CD4-positive, alpha-beta T cell treated with Interleukin-17A for 4 hours (primary cell): ENCODE measurements at places on chromosomes 12 and 14.

GRCh38 chr12:94286583-94287244 lies 138.3 kb downstream of the PLXNC1 start:
- DNase-seq = no peak

DNA sequence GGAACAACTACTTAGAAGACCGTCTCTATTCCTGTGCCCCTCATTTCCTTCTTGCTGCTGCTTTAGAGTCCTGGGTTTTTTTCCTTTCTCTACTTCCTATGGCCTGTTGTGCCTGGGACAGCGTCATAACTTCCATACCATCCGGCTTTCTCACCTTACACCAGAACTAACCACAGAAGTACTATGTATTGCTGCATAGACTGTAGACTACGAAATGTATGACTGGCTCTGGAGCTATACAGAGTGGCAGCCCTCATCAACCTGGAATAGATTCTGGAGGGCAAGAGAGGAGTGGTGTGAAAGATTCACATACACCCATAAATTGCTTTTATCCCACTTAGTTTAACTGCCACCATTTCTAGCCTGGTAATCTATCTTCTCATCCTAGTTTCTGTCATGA lies 16.9 kb upstream of the SRP54 start:
- no peak for DNase-seq

DNA sequence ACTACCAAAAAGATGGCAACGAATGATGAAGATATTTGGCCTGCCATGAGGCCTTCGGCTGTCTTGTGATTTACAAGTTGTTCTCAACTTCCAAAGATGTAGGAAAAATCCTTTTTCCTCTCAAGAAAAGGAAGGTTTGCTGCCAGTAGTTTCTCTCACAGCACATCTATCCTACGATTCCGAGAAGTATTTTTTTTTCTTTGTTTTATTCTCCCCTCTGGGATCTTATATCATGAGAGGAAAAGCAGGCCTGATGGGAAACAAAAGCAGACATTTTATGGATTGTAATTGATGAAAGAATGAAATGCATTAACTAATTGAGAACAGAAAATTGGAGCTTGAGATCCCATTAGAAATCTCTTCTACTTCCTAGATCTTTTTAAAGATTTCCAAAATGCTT lies 1197.9 kb upstream of the SEL1L start:
- no peak for DNase-seq

DNA sequence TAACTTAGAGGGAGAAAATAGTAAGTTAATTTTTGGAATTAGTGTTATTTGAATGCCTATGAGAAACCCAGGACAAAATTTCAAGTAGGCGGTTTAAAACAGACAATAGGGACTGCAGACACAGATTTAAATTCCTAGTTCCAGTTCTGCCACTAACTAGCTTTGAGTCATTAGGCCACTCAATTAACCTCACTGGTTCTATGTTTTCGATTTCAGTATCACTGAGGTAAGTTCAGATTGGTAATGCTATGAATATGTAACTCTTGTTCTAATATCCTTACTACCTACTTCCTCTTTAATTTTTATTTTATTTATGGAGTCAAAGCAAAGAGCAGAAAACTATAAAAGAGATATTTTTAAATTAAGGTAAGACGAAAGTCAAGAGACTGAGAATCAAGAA lies 52.6 kb downstream of the GALC start:
- no peak for DNase-seq

DNA sequence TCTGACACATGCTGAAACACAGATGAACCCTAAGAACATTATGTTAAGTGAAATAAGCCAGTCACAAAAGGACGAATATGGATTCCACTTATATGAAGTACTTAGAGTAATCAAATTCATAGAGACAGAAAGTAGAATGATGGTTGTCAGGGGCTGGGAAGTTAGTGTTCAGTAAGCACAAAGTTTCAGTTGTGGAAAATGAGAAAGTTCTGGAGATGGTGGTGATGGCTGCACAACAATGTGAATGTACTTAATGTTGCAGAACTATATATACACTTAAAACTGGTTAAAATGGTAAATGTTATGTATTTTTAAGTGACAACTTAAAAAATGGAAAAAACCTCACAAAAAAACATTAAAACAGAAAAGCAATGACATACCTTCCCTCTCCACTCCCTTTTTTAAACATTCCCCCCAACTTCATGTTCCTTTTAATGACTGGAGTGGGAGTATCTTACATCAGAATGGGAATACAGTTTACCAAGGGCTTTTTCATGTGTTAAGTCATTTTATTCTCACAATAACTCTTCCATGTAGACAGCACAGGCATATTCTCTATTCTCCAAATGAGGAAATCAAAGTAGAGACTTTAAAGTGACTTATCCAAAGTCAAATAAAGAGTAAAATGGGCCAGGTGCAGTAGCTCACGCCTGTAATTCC lies 24.0 kb downstream of the BTBD7 start:
- DNase-seq = no peak

GRCh38 chr12:109946505-109946904 lies 46.4 kb downstream of the TCHP start:
- peak; percentile 44 for DNase-seq

DNA sequence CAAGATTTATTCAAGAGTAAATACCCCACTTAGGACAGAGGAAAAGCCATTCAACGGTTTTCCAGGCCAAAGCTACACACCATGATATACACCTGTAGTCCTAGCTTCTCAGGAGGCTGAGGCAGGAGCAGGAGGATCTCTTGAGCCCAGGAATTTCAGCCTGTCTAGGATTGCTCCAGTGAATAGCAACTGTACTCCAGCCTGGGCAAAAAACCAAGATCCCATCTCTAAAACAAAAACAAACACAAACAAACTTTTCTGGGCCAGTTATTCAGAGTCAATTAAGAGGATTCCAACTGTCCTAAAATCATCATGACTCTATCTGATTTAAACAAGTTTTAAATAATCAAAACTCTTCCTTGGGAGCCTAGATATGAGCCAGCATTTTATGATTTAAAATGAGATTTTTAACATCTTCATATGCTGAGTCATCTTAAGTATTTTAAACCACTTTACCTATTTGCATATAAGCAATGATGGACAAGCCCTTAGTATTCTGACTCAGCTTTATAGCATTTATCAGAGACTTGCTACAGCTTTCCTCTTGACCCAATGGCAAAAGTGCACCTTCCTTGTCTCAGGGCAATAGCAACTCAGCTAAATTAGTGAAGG lies 77.1 kb downstream of the KCNMB4 start:
- no peak for DNase-seq

DNA sequence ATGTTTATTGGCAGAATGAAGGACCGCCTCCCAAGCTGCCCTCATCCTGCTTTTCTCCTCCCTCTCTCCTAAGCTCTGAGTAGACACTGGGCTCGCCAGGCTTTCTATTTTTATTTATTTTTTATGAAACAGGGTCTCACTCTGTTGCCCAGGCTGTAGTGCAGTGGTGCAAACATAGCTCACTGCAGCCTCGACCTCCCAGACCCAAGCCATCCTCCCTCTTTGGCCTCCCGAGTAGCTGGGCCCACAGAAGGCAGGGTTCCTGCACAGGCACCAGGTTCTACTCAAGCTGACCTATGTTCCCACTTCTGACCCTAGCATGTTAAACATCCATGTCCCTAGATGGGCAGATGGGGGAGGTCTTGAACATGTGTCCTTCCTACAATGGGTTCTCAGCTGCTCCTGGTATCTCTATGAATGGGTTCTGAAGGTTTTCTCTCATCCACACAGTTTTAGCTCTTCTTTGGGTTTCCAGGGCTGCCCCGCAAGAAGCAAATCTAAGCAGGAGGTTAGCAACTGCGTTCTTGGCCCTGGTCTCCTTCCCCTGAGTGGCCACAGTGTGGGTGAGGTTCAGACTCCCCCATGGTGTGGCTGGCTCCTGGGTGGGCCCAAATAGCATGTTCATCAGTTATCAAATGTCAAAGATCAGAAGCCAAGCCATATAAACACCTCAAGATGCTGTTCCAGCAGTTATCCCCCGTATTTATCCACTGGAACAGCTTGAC lies 167.3 kb downstream of the ZFP36L1 start:
- no peak for DNase-seq

GRCh38 chr12:48717252-48717695 lies 767 bp upstream of the CCNT1 start:
- no peak for DNase-seq

- DNase-seq = no peak
These were observed 91.6 kb downstream of the DHRS2 start for GRCh38 chr14:23727566-23728335.

DNA sequence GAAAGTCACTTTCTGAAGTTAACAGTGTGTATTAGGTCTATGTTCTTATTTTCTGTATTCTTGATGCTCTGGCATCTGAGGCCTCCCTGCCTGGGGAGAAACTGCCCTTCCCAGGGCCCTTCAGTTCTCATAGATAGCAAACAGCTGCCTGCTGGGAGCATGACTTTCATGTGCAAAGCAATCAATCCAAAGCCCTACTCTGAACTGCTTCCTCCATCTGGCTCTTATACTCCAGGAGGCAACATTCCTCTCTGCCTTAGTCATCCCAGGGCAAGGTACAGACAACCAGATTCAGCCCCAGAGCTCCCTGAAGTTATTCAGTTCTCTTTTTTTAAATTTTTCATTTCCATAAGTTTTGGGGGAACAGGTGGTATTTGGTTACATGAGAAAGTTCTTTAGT lies 41.7 kb upstream of the RIN3 start:
- no peak for DNase-seq

DNA sequence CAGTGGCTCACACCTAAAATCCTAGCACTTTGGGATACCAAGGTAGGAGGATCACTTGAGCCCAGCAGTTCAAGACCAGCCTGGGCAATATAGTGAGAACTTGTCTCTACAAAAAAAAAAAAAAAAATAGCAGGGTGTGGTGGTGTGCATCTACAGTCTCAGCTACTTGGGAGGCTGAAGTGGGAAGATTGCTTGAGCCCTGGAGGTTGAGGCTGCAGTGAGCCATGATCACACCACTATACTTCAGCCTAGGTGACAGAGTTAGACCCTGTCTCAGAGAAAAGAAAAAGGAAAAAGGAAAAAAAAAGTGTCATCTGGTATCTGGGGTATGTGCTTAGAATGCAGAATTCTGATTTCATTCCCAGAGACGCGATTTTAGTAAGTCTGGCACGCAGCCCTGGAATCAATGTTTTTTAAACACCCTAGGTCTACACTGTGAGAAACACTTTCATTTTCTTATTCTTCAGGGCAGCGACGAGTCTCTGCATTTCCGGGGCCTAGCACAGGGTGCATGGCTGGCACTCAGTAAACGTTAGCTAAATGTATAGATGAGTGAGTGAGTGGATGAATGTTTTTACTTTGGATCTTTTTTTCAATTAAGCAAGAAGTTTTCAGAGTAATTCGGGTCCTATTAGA lies 243.8 kb upstream of the PWP1 start:
- DNase-seq = peak; percentile 9

- DNase-seq = peak; percentile 27
These were observed 566 bp upstream of the PRDM4 start for GRCh38 chr12:107761502-107761904.

GRCh38 chr12:52846356-52846970 lies 2.3 kb downstream of the KRT78 start:
- DNase-seq = no peak

DNA sequence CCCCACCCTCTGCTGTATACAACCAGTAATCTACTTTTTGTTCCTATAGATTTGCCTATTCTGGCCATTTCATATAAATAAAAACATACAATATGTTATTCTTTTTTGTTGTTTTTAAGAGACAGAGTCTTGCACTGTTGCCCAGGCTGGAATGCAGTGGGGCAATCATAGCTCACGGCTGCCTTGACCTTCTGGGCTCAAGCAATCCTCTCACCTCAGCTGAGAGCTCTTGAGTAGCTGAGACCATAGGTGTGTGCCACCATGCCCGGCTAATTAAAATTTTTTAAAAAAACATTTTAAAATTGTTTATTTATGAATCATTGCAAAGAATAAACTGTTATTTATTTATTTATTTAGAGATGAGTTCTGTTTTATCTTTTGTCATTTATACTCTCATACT lies 11.6 kb downstream of the PTGR2 start:
- DNase-seq = no peak

- no peak for DNase-seq
These were observed 102.3 kb downstream of the CALM1 start for GRCh38 chr14:90499121-90499520.

DNA sequence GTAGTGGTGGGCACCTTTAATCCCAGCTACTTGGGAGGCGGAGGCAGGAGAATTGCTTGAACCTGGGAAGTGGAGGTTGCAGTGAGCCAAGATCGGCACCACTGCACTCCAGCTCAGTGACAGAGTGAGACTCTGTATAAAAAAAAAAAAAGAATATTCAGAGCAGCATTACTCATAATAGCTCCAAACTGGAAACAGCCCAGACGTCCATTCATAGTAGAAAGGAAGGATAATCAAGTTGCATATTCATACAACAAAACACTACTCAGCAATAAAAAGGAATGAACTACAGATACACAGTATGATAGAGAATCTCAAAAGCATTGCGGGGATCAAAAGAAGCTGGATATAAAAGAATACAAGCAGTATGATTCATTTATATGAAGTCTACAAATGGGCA lies 19.1 kb downstream of the TMEM30B start:
- DNase-seq = no peak

- no peak for DNase-seq
These were observed 102.5 kb downstream of the FGD4 start for GRCh38 chr12:32501835-32502333.

- DNase-seq = no peak
These were observed 266.8 kb downstream of the NEDD1 start for GRCh38 chr12:97173688-97174410.

- DNase-seq = no peak
These were observed 259.0 kb upstream of the G2E3 start for GRCh38 chr14:30299915-30300314.

- DNase-seq = no peak
These were observed 7.9 kb downstream of the MIA2 start for GRCh38 chr14:39241637-39242036.

GRCh38 chr14:71675126-71675899 lies 256.9 kb upstream of the RGS6 start:
- no peak for DNase-seq

- no peak for DNase-seq
These were observed 58.2 kb upstream of the FLRT2 start for GRCh38 chr14:85471744-85472143.

DNA sequence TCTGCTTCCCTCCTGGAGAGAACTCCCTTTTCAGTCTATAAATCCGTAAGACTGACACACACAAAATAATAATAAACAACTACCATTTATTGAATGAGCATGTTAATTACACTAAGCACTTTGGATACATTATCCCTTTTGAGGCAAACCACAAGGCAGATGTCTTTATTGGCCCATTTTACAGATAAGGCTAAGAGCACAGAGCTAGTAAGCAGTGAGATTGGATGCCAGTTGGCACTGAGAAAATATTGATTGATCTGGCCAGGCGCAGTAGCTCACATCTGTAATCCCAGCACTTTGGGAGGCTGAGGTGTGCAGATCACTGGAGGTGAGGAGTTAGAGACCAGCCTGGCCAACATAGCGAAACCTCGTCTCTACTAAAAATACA lies 21.9 kb upstream of the RBM19 start:
- DNase-seq = no peak

GRCh38 chr14:23431486-23431885 lies 4.0 kb downstream of the MYH7 start:
- DNase-seq = no peak

- no peak for DNase-seq
These were observed 74.6 kb upstream of the BCL11B start for GRCh38 chr14:99346470-99347080.
